T-helper 9 cell (primary cell): ENCODE measurements at places on chromosomes 4 and X.

DNA sequence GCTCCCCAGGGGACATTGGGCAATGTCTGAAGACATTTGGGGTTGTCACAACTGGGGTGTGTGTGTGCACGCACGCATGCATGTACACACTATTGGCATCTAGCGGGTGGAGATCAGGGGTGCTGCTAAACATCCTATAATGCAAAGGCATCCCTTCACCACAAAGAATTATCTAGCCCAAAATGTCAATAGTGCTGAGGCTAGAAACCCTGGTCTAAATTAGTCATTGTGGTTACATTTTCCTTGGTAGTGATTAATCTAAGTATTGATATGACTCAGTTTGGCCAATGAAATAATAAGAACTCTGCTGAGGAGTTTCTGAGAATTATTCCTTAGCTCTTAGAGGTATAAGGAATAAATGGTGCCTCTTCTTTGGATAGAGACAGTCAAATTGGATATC lies 200.2 kb downstream of the CLCN4 start:
- no peak for DNase-seq

DNA sequence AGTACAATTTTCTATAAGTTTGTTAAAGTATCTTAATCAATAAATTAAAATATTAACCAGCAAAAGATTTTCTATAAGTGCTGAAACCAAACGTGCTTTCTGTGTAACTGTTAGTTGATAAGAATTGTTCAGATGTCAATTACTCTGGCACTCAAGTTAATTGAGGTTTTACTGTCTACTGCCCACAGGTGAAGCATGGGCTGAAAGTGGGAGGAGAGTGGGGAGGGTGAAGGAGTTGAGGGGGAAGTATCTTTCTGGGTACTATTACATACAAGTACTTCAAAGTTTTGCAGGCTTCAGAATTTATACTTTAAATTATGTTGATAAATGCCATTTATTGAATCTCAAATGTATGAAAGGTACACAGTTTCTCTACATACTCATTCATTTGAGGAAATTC lies 19.1 kb upstream of the CXCL3 start:
- DNase-seq, result no peak

DNA sequence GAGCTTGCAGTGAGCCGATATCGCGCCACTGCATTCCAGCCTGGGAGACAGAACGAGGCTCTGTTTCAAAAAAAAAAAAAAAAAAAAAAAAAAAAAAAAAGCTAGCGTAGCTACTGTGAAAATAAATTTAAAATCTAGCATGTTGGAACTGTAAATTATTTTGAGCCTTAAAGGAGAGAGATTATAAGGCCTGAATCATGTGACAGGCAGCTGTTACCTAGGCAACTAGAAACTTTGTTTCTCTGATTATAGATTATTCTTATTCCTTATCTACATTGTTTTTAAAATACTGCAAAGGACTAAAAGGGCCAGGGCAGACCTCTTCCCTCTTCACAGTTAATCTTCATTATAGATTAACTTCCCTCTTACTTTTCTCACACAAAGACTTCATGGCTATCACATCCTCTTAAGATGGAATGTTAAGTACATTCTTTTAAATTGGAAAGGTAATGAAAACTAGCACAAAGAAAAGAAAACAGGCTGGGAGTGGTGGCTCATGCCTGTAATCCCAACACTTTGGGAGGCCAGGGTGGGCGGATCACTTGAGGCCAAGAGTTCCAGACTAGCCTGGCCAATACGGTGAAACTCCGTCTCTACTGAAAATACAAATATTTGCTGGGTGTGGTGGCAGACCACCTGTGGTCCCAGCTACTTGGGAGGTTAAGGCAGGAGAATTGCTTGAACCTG lies 21.1 kb upstream of the PDS5A start:
- DNase-seq, result no peak

GRCh38 chr4:175017751-175018150 lies 99.6 kb downstream of the ADAM29 start:
- DNase-seq, result no peak

DNA sequence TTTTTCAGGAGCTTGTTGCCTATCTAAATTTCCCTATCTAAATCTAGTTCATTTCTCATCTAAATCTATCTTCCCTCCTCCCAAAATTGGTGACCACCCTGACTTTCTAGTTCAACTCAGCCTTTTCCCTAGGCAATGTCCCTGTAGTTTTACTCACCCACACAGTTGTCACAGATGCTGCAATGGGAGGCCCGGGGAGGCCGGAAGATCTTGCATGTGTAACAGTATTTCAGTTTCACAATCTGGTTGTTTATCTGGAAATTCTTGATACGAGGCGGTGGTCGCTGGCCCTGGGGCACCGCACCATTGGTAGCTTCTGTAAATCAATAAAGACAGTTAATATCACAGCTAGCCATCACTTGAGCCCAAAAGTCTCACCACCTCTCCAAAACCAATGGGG lies 20.2 kb downstream of the ZDHHC9 start:
- DNase-seq, result no peak

DNA sequence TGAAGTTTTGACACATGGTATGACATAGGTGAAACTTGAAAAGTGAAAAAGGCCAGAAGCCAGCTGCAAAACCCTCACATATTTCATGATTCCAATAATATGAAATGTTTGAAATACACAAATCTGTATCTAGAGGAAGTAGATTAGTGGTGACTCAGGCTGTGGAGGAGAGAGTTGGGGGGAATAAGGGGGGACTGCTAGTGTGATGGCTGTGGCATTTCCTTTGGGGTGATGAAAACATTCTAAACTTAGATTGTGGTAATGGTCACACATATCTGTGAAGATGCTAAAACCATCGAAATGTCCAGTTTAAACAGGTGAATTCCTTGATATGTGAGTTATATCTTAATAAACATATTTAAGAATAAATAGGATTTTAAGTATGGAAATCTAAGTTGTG lies 343.5 kb upstream of the SFRP2 start:
- DNase-seq, result no peak

DNA sequence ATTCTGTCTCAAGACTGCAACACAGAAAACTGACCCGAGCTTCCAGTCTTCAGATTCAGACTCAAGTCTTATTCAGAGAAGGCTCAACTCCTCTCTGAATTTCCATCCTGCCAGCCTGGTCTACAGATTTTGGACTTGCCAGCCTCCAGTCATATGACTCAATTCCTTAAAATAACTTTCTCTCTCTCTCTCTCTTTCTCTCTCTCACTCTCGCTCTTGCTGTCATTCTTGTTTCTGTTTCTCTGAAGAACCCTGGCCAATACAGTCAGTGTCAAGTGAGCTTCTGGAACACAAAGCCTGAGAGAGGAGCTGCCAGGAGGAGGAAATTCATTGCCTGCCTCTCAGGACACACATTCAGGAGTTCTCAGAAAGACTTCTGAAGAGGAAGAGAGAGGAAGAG lies 154.9 kb downstream of the PARM1 start:
- DNase-seq, result no peak

DNA sequence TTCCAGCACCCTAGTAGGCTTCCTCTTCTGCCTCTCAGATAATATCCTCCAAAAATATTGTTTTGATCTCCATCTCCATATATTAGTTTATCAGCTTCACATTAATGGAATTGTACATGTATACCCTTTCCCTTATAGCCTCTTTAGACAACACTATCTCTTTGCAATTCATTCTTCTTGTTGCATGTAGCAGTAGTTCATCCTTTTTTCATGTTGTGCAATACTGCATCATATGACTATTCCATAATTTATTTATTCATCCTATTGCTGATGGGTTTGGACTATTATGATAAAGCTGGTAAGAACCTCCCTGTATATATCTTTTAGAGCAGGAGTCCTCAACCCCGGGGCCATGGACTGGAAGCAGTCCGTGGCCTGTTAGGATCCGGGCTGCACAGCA lies 148.2 kb upstream of the FAT1 start:
- no peak for DNase-seq

DNA sequence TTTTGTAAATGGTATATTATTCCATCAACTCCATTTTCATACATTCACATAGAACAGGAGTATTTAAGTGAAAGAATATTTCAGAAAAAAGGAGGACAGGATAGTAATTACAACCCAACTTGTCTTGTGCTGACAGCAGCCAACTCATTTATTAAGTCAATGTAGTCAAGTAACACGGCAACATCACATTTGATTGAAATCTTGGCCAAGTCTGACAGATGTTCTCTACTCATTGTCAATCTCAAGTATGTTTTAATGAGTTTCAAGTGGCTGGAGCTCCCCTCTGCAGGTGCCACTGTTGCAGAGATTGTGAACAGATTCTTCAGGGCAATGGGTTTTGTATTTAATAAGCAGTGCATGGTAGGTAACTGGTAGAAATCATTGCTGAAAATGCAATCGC lies 332.5 kb downstream of the C4orf33 start:
- no peak for DNase-seq

DNA sequence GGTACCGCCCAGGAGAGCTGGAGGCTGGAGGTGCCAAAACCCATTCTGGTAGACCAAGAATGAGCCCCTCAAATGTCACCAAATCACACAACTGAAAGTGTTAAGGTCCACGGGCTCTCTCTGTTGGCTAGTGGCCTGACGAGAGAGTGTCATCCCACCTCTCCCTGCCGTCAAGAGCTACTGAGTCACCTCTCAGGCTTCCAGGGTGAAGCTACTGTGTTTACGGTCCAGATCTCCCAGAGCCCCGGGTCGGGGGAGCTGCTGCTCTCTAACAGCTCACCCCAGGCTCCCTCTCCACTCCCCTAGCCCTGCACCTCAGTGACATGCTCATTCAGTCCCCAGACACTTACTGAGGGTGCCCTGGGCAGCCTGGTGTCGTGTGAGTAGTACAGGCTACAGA lies 59.2 kb downstream of the ADGRG2 start:
- DNase-seq, result no peak
